ENCODE measurements at places on chromosomes 11 and 22.

GRCh38 chr11:105834461-105834860 lies 187.6 kb downstream of the MSANTD4 start:
- DNase-seq, result no peak

DNA sequence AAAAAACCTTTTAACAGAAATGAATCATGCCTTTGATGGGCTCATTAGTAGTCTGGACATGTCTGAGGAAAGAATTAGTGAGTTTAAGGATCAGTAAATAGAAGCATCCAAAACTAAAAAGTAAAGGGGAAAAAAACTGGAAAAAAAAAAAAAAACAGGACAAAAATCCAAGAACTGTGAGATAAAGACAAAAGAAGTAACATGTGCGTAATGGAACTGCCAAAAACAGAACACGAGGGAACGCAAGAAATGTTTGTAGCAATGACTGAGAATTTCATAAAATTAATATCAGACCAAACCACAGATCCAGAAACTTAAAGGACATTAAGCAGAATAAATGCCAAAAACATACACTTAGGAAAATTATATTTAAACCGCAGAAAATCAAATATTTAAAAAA lies 77.4 kb downstream of the MS4A13 start:
- DNase-seq, result no peak

GRCh38 chr11:97909614-97910399 lies 1110.9 kb upstream of the CNTN5 start:
- no peak for DNase-seq

- no peak for DNase-seq
These were observed 17.1 kb downstream of the CRELD2 start for GRCh38 chr22:49935561-49935960.

DNA sequence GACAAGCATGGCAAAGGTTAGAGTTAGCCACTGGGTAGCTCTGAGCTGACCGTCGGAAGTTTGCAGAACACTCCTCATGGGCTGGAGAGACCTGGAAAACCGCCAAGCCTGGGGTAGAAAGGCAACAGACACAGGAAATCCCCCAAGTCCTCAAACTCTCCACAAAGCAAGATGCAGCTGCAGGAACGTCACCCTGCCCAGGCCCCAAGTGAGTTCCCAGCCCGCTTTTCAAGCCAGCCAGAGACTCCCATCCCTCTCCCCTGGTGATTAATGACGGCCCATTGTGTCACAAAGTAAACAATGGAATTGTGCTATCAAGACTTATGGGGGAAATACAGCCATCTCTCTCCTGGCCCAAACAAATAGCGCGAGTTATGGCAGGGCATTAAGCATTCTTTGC lies 633.0 kb downstream of the TBC1D22A start:
- DNase-seq, result no peak

DNA sequence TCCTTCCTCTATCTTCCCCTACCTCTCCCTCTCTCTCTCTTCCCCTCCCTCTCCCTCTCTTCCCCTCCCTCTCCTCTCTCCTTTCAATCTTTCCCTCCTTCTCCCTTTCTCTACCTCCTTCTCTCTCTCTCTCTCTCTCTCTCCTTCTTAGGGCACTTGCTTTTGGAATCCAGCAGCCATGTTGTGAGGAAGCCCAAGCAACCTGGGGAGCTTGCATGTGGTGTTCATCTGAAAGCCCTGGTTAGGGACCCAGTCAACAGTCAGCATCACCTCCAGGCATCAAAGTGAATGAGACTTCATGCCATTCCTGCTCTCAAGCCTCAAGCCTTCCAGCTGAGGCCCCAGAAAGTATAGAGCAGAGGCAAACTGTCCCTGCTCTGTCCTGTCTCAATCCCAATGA lies 65.6 kb upstream of the SHISAL1 start:
- DNase-seq, result no peak

DNA sequence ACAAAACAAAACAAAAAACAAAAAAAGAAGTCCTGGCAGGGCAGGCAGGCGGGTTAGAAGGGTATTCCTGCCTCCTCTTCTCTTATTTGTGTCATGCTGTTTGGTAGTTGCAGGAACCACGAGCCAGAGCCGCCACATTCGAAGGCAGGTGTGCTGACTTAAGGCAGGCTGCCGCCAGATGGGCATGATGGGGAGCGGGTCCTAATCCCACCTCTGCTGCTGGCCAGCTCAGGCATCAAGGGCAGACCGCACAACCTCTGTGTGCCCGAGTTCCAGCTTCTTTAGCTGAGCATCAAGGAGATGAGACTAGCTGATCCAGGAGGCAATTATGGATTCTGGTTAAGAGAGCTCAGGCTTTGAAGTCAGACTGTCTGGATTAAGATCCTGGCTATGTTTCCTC lies 12.1 kb downstream of the OAF start:
- no peak for DNase-seq

DNA sequence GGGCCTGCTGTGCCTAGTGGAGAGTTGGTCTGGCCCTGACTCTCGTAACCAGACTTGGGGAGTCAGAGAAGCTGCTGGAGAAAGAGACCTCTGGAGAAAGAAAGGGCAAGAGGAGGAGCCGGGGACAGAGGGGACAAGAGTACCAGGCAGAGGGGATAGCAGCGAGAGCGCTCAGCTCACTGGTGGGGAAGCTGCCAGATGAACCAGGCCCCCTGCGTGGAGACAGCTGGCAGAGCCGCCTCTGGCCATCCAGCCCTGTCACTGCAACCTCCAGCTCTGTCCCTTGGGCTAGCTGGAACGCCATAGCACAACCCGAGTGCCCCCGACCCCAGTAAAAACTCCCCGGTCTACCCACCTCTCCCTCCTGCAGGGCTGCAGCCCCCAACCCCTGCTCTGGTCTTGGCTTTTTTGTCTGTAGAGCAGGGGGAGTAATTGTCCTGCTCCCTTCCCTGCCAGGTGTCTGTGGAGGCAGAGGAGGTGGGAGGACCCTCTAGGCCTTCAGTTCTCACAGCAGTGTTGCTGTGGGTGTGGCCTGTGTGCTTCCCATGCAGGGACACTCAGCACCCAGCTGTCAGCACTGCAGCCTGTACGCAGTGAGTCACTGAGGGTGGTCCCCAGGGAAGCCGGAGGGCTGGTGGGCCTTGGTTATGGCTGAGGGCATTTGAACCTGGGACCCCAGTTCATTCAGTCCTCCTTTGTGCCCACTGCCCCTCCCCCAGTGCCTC lies 4.8 kb upstream of the SUN2 start:
- no peak for DNase-seq

- no peak for DNase-seq
These were observed 29.2 kb upstream of the UPB1 start for GRCh38 chr22:24465975-24466374.

DNA sequence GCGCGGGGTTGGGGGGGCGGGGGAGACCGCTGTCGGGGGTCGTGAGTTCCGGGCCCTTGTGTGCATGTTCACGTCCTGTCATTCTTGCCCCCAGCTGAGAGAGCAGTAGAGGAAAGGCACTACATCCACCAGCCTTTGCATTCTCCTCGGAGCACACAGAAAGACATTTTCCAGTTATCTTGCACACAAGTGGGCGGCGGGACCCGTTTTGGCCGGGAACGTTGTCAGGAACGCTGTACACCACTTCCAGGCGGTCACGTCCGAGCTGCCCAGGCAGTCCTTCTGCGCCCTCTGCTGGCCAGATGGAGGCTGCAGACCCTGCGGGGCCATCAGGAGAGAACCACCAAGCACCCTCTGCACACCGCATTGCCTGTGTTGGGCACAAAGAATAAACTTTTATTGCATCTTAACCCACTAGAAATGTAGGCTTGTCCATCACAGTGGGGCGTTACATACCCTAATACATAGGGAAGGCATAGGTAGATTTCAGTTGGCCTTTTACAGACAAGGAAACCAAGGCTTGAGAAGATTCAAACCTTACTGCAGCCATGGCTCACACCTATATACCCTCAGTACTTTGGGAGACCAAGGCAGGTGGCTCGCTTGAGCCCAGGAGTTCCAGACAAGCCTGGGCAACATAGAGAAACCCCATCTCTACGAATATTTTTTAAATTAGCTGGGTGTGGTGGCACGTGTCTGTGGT lies 2.8 kb upstream of the CDKN1C start:
- peak; percentile 84 for DNase-seq

DNA sequence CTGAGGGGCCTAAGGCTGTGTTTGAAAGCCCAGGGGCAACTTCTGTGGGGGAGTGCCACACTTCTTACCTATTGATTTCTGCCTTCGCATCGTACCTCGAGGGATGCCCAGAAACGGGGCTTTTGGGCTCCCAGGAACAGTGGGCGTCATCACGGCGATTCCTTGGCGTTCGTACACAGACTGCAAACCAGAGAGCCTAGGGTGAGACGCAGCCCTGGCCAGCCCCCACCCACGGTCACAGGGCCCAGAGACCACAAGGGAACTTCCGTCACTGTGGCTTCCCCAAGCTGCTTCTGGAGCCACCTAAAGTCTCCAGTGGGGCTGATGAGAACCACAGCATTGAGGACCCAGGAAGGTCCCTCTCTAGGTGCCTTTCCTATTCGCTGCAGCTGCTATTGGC lies 91.9 kb downstream of the CTTN start:
- DNase-seq, result no peak

GRCh38 chr22:27752771-27753170 lies 48.8 kb downstream of the MN1 start:
- no peak for DNase-seq

- DNase-seq, result no peak
These were observed 40.7 kb upstream of the ARHGAP20 start for GRCh38 chr11:110752890-110753289.

DNA sequence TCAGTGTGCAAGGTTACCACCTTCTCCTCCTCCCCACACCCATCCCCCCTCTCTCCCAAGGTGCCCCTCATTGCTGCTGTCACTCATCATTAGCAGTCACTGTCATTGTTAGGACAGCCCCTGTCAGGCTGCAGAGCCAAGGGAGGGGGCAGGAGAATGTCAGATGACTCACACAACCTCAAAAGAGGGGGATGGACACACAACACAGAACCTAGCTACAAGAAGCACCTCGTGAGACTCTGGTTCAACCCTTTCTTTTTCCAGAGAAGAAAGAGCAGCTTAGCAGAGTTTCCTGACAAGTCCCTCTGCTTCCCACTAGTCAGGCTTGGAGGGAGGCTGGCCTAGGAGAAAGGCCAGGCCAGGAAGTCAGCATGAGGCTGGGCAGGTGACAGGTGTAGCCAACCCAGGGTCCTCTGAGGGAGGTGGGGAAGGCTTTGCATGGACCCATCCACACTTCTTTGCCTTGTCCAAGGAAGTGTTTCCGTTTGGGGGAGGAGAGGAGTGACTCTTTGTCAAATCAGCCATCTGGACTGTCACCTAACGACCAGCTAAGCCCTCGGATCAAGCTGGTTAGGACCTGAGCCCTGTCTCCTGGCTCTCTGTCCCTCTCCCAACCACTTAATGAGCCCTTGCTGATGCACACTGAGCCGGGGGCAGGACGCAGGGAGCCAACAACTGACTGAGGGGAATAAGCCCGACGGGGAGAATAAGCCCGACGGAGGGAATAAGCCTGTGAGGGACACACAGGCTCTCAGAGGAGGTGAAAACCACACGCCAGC lies 18.3 kb downstream of the ADORA2A start:
- no peak for DNase-seq

GRCh38 chr11:130338667-130339066 lies 23.9 kb upstream of the ZBTB44 start:
- no peak for DNase-seq

DNA sequence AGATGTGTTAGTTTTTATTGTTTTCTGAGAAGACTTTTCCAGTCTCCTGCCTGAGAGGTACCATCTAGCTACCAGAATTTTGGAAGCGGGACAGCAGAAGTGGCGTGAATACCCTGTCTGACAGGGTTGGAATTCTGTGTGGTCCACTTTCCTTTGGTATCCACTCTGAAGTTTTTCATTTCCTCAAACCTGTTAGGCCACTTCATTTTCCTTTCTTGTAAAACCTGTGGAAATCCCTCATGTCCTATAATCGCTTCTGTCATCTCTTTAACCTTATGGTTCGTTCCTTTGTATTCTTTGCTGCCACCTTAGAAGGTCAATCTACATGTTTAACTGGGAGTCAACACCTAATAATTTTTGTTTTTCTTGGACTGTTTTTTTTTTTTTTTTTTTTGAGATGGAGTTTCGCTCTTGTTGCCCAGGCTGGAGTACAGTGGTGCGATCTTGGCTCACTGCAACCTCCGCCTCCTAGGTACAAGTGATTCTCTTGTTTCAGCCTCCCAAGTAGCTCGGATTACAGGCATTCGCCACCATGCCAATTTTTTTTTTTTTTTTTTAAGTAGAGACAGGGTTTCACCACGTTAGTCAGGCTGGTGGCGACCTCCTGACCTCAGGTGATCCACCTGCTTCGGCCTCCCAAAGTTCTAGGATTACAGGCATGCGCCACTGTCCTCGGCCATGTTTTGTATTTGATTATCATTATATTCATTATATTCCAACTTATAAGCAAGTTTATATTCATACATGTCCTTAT lies 7.1 kb downstream of the SFI1 start:
- DNase-seq, result no peak

GRCh38 chr11:86889001-86889341 lies 66.2 kb downstream of the FZD4 start:
- DNase-seq, result no peak
